ENCODE measurements at places on chromosomes 1 and 21. TPM values are rescaled to one million over a fixed set of nuclear protein-coding genes. Genes with fewer than 3 reads are reported as not detected.

DNA sequence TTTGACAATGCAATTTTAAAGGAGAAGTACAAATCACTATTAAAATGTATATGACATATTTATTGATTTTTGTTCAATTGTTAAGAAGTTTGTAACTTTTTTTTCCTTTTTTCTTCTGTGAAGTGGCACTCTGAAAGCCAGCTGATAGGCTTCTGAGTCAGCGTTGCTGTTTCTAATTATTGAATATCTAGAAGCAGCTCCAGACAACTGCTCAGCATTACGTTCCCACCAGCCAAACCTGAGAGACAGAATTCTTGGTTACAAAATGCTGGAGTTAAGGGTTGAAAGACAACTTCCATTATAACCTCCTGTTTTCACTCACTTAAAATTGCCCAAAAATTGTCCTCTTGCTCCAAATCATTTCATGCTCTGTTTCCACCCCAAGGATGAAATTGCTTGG lies 31.4 kb upstream of the LMX1A start:
- no peak for DNase-seq

- no peak for DNase-seq
Observed at GRCh38 chr1:75014250-75014649, 119.9 kb upstream of the LHX8 start.

- DNase-seq: no peak
Observed at GRCh38 chr1:52385376-52385775, 18.8 kb downstream of the ORC1 start.

DNA sequence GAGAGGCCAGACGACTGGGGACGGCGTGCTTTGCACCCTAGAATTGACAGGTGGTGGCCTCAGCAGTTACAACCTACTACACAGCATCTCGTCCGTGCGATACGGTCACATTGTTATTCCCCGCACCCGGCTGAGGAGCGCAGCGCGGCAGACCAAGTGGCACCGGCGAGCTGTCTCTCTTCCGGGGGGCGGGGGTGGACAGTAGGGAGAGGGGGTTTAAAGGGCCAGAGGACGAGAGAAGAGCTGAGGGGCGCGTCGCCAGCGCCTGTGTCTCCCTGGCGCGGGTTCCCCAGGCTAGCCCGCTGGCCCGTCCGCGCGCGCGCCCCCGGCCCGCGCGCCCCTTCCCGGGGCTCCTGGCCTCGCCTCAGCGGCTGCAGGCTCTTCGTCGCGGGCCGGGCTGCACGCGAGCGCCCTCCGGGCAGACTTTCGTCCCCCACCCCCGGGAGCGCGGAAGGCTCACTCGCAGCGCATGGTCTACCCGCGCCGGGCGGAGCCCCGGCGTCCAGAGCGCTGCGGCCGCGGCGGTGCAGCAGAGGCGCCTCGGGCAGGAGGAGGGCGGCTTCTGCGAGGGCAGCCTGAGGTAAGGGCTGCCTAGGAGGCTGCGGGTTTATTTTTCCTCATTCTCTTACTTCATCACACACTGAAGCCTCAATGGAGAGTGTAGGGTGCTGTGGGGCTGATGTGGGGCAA lies at the start of gene PDE4B:
PDE4B (plus strand) TSS at position 227 of the 690 bp plus-strand sequence.
- no peak for DNase-seq

- no peak for DNase-seq
Observed at GRCh38 chr1:149843431-149844041, 55.8 kb upstream of the BOLA1 start.

GRCh38 chr1:227343727-227344551 lies 25.6 kb upstream of the CDC42BPA start:
- no peak for DNase-seq

DNA sequence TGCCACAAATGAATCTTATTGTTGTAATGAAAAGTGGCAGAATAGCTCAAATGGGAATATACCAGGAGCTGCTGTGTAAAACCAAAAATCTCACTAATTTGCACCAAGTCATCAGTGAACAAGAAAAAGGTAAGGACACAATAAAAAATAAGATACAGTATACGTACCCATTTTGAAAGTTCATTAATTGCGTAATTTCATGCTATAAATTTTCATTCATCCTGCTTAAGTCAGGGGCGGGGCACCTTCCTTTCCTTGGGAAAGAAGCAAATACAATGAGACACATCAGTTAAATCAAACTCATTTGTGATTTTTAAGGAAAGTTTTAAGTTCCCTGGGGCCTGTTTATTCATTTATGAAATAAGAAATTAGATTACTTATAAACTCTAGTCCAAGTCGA lies 65.4 kb downstream of the HSPA13 start:
- DNase-seq: no peak

CD84 gene
- 17.1 TPM for total RNA-seq
